ENCODE measurements at places on chromosomes 3 and 15.

GRCh38 chr3:114290911-114291901 is 2.6 kb upstream of the TIGIT start:
- DNase-seq = no peak

GRCh38 chr15:35937380-35937779 is 391.4 kb upstream of the DPH6 start:
- no peak for DNase-seq

DNA sequence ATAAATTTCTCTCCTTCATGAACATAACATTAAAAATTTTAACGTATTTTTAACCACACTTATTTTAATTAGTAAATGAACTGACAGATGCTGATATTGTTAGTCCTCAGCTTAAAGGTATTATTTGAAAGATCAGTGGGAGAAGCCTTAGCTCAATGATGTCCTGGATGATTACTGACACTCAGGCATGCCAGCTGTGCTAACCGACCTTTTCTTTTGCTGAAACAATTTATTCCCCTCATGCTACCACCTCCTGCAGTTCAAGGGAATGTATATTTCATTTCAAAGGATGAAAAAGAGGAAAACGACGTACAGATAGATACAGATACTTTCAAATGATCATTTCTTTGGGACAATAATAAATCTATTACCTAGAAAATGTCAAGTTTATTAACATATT is 620.8 kb downstream of the FGF12 start:
- DNase-seq = no peak

DNA sequence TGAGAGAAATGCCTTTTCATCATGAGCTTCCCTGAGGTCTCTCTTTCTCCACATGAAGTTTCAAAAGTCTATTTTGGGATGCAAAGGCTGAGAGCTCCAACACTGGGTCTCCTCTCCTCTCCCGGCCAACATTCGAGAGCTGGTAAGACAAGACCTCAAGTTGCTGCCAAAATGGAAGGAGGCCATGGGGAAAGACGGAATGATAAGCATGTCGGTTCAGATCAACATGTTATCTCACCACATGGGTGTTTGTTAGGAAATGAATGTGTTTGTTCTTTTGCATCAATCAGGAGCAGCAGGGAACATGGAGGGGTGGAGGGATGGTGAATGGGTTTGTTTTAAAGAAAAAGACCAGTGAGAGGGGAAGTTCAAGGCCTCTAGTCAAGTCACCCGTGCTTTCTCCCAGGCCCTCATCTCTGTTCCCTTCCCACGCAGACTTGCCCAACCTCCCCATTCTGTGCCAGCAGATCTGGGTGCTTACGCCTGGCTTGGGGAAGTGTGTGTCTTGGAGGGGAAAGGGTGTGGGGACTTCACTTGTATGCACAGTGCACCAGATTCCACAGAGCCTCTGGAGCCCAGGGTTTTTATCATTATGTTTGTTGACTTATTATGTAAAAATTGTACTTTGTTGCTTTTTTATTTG is 23.5 kb upstream of the ATP10A start:
- no peak for DNase-seq

DNA sequence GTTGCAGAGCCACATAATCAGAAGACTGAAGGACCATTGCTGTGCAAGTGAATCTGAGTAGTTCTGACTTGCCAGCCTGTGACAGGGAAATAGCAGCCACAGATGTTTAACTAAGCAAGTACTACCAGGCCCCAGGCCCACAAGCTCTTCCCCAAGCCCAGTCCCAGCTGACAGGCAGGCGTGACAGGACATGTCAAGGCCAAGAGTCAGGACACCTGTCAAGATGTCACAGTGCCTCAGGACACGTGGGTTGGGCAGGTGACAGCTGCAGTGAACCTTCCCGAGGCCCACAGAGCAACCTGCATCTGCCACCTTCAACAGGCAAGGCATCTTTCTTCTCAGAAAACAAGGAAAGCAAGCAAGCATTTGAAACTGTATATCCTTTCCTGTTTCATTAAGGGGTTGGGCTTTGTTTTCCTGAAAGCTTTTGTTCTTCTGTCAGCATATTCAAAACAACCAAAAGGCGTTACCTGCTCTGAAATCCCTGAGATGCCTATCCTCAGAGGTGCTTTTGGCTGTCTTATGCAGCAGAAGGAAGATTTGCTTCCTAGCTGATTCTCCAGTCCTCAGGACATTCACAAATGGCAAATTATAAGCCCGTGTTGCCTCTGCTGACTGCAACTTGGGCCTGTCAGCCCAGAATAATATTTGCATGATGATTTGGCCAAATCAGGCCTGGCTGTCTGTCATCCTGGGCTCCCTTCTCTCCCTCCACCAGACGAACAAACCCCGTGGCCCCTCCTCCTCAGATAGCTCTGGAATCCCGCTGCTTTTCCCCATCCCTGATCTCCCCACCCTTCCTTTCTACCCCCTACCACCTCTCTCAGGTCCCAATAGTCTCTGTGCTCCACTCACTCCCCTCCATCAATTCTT is 171.8 kb upstream of the WNT5A start:
- no peak for DNase-seq
